Cerebellum (tissue), 4 donors: ENCODE measurements at places on chromosomes 1 and 21.

GRCh38 chr1:173798078-173798477, 26.4 kb upstream of the DARS2 start:
- no peak for DNase-seq

DNA sequence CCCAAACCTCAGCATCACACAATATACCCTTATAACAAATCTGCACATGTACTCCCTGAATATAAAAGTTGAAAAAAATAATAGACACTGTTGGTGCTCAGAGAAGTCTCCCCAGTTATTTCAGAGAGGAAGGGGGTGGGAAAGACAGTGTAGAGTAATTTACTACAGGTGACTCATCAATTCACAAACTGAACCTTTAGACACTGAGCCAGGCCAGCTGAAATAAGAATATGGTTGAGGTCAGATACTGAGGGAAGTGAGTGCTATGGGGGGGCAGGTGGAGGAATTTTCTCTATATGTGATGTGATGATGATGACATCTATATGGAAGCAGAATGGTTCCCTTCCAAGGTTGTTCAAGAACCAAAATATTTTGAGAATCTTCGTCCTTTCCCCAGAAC, 50.1 kb downstream of the MRPL39 start:
- no peak for DNase-seq

DNA sequence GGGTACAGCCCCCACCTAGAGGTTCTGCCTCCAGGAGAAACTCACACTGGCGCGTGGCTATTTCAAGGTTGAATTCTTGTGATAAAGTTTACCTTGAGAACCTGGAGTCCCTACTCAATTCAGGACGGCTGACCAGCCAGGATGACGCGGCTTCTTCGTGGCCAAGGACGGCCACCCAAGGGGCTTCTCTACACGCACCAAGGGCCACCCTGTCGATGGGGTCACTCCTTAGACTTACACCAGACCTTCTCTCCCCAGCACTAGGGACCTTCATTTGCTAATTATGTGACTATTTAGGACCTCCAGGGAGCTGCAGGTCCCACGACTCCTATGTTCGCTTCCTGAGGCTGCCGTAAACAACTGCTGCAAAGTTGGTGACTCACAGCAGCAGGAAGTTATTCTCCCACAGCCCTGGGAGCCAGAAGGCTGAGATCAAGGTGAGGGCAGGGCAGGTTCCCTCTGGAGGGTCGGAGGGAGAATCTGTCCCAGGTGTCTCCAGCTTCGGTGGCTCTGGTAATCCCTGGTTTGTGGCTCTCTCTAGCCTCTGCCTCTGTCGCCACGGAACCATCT, 135.9 kb downstream of the NPHP4 start:
- no peak for DNase-seq

DNA sequence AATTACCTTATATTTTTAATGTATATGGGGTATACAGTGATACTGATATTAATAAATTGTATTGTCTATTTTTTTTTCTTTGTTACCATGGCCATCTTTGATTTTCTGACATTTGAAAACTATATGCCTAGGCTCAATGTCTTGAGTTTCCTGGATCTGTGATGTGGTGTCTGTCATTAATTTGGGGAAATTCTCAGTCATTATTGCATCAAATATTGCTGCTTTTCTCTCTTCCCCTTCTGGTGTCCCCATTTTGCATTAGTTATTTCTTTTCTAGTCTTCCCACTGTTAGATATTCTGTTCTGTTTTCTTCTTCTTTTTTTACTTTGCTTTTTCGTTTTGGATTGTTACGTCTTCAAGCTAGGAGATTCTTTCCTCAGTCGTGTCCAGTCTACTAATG, 33.8 kb downstream of the ZBTB40 start:
- no peak for DNase-seq

DNA sequence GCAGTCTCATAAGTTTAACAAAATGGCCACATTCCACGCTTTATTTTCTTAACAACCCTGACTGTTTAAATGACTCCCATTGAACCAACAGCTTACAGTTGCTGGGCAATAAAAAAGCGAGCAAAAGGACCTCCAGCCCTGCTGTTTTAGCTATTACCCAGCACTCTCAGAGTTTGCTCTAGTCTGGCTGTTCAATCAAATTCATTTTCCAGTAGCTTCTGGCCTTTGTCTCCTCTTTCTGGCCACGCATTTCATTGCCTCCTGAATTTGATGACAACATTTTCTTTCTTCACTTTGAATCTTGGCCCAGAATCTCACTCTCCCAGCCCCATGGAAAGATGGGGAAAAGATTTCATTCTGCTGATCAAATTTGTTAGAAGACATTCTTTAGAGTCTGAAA, 44.1 kb upstream of the DOCK7 start:
- DNase-seq: no peak
